Activated naive CD8-positive, alpha-beta T cell treated with anti-CD3 and anti-CD28 coated beads, Interleukin-2, amount 50 U/mL, for 16 hours (primary cell): ENCODE measurements at places on chromosomes 11 and 22.

- no peak for DNase-seq
These were observed 5.2 kb upstream of the PES1 start for GRCh38 chr22:30596886-30597285.

DNA sequence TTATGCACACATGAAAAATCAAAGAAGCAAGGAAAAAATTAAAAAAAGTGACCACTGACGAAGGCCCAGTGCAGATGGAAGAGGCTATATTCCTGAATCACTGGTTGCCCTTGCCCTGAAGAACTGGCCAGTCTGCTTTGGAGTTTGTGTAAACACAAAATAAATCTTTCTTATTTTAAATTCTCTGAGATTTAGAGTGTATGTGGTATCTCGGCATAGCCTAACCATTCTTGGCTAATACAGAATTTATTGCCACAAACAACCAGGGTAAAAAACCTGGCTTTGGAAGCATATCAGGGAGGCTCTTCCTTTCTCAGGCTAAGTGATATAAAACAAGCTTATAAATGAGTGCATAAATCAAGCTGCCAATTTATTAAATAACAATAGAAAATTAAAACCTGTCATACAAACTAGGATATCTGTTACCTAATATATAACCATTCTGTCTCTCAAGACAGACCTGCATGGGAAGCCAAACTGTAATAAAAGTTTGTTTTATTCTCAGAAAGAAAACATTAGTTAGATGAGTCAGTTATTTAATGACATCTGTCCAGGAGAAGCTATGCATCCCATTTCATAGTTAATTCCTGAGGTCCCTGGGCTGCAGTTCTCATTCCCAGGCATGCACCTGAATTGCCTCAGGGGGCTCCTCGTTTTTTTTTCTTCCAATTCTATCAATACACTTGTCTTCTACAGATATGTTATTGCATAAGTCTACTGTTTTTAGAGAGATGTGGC, 6.1 kb upstream of the TMEM135 start:
- DNase-seq = no peak

DNA sequence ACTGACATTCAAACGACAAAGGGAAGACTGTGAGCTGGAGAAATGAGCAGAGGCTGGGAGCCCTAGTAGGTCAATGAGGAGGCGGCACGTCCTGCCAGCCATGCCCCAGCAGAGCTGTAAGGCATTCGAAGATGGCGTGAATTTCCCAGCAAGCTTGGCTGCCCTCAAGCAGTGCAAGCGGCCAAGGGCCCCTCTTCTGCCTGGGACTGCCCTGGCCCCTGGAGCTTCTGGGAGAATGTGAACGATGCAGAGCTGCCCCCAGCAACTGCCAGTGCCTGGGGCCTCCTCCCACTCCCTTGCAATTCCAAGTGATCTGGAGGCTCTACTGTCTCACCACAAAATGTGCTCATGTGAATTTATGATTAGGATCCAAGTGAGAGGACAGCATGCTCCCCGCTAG, 4.3 kb downstream of the PPM1F start:
- DNase-seq = no peak

DNA sequence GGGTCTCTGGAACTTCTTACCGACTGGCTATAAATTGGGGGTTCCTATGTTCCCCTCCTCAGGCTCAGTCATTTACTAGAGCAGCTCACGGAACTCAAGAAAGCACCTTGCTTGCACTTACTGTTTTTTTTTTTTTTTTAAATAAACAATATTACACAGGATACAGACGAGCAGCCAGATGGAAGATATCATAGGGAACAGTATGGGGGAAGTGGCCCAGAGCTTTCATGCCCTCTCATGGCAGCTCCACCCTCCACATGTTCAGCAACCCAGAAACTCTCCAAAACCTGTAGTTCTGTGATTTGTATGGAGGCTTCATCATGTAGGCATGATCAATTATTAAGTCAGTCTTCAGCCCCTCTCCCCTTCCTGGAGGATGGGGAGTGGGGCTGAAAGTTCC, 7.5 kb downstream of the UVRAG start:
- DNase-seq = no peak

GRCh38 chr11:43921561-43922294, 20.7 kb upstream of the C11orf96 start:
- DNase-seq = no peak

DNA sequence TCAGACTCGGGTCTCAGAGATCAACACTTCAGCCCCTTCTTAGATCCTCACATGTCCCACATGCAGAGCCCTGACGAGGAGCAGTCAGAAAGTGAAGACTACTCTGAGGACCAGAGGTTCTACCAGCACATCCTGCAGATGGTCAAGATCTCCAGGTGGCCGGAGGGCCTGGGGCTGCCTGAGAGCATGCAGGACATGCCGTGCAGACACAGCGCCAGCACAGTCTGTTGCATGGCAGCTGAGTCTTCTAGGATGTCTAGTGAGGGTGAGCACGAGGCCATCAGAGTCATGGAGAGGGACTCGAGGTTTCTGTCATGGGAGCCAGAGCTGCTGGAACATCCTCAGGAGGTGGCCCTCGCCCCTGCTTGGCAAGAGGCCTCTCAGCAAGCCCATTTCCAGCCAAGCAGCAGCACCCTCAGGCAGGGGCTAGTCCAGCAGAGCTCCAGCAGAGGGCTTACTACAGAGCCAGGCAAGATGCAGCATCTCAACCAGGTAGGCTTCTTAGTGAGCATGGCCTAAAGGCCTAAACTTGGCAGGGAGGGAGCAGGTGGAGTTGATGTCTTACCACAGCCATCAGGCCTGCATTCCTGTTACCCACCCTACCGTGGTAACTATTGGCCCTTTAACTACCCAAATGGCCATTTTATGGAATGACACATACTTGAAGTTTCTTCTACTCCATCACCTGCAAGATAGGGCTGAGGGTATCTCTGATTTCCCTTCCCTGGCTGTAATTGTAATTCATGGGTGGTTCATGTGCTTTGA, 28.7 kb downstream of the CEP164 start:
- DNase-seq = no peak

DNA sequence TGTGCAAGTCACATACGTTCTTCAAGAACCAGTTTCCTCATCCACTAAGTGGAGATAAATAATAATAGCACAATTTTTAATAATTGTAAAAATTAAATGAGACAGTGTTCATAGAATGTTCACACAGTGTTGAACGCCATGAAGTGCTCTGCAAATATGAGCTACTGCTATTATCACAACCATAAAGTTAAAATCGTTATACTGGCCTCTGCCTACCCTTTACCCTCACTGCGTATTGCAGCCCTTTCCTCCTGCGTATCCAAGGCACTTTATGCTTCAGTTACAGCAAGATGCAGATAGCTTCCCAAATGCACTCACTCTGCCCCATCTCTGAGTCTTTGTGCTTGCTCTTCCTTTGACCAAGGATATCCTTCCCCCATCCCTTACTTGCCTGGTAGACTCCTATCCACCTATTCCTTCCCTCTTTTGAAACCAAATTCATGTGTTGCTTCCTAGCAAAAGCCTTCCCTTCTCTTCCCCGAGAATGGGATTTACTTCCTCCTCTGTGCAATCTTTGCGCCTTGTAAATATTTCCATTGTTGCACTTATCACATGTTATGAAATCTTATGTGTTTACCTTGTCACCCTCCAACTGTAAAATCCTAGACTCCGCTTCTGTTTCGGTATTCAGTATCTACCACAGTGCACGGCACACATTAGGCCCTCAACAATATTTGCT, 196.9 kb downstream of the ADAMTS15 start:
- no peak for DNase-seq

DNA sequence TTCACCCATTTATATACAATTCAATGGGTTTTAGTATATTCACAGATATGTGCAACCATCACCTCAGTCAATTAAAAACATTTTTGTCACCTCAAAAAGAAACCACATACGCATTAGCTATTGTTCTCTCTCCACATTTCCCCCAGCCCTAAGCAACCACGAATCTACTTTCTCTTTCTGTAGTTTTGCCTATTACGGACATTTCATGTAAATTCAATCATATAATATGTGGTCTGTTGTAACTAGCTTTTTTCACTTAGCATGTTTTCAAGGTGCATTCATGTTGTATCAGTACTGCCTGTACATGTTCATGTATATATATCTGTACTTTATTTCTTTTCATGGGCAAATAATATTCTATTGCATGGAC, 104.7 kb upstream of the RRM1 start:
- no peak for DNase-seq

DNA sequence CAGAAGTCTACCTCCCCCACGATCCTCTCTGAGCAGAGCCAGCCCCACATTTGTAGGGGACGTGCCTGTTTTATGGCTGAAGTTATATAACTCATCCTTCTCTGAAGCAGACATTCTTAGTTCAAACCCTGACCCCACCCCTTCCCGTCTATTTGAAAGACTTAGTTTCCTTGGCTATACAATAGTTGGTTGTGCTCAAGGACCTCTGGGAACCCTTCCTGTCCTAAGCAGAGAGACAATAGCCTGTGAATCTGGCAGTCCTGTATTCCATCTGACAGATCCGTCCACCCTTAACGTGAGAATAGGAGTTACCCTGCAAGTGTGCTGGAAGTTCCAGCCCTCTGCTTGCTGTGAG, 75.2 kb downstream of the MN1 start:
- no peak for DNase-seq

- no peak for DNase-seq
These were observed 245.0 kb upstream of the POU2AF2 start for GRCh38 chr11:111000400-111001080.

- no peak for DNase-seq
These were observed 20.9 kb downstream of the INCENP start for GRCh38 chr11:62144641-62145255.

DNA sequence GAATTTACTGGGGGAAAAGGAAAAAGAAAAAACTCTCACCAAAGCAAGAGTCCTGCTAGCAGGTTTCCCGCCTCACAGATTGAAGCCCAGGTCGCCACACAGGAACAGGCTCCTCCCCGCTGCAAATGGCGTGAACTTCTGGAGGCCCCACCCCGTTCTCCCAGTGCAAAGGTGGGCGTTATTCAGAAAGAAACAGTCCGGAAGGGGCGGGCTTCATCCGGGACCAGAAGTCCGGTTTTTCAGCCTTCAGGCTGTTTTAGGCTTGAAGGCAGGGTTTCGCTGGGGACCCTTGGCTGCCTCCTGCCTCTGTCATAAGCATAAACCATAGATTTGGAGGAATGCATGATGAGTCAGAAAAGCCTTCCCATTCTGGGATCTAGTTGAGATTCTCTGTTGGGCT, 148.3 kb upstream of the POU2AF2 start:
- no peak for DNase-seq
